ENCODE measurements at places on chromosomes 3 and 15.

DNA sequence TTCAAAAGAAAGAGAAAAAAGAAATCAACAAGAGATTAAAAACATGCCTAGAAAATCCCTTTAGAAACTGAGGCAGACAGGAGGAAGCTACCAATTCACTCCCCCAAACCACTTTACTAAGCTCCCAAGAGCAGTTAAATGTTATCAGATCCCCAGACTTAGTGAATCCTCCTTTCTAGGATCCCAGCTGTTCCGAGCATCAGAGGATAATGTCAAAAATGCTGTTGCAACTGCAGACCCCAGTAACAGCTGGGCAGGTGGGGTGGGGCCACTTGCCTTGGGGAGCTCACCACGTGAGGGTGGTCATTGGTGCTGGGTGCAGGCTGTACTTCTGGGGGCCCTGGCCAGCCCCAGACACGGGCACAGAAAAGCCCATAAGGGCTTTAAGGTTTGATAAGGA is 9.1 kb downstream of the POMGNT2 start:
- no peak for DNase-seq

DNA sequence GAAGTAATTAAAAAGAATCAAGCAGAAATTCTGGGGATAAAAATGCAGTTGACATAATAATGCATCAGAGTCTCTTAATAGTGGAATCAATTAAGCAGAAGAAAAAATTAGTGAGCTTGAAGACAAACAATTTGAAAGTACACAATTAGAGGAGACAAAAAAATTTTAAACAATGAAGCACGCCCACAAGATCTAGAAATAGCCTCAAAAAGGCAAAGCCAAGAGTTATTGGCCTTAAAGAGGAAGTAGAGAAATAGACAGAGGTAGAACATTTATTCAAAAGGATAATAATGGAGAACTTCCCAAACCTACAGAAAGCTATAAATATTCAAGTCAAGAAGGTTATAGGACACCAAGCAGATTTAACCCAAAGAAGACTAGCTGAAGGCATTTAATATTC is 113.3 kb downstream of the TBC1D2B start:
- DNase-seq, result no peak

DNA sequence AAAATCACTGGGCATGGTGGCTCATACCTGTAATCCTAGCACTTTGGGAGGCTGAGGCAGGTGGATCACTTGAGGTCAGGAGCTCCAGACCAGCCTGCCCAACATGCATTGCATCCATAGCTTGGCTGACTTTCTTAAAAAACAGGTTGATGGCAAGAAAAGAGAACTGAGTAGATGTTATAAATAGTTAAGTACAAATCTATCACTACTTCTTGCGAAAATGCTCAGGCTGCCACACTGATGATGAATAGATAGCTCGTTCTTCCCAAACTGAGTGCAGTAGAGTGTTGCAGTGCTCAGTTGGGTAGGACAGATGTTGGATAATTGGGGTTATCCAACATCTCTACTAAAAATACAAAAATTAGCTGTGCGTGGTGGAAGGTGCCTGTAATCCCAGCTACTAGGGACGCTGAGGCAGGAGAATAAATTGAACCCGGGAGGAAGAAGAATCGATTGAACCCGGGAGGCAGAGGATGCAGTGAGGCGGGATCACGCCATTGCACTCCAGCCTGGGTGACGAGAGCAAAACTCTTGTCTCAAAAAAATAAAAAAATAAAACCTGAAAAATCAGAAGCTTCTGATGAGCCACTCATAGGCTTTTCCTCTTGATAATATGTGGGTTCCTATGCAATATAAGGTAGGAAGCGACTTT is 1.2 kb downstream of the BTLA start:
- DNase-seq, result no peak

GRCh38 chr3:115790759-115791158 is 167.4 kb downstream of the GAP43 start:
- DNase-seq, result peak; percentile 91

- no peak for DNase-seq
Measured at GRCh38 chr3:126158016-126158911, 22.1 kb downstream of the ALDH1L1 start.

DNA sequence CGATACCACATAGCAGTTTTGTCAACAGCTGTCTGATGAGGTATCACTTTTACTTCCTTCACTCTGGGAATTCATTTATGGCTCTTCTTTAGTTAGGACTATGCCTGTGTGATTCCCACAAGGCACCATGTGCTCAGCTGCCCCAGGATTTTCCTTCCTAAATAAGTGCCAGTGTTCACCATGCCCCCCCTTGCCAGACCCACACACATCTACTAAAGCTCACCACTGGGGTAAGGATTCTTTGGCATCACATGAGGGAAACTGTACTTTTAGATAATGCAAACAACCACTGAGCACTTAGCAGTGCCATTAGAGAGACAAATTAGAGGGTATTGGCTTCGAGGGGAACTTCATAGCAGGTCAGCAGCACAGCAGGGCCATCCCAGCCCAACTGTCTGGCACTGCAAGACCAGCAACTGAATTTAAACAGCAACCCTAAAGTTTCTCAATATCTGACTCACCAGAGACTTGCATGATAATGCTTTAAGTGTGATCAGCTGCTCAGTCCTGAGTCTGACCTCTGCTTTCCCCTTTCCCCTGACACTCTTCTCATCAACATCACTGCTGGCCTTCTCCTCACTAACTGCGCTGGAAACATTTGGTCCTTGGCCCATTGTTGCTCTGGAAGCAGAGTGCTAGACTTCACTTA is 114.3 kb downstream of the STAC start:
- no peak for DNase-seq

GRCh38 chr15:63358241-63359029 is 23.2 kb downstream of the CA12 start:
- no peak for DNase-seq

DNA sequence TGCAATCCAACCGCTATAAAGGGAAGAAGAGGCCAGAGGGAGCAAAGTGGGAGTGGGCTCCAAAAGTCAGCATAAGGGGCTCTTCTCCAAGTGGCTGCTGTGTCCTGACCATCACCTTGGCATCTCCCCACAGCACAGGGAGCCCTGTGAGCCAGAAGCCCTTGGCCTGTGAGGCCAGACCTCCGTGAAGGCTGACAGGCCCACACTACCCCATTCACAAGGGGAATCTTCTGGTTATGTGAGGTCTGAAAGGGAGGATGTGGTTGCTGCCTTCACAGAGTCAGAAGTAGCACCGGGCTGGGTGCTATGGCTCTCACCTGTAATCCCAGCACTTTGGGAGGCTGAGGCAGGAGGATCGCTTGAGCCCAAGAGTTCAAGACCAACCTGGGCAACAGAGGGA is 2.6 kb upstream of the ULK3 start:
- DNase-seq, result no peak

- DNase-seq, result no peak
Measured at GRCh38 chr15:42146551-42147430, 9.6 kb downstream of the PLA2G4F start.

Data from PC-9 (cell line).